Iris pigment epithelial cell (primary cell): ENCODE measurements at places on chromosomes 5 and 9.
A peak's percentile ranks its signal among the peaks of the same experiment; 100 is the strongest.

DNA sequence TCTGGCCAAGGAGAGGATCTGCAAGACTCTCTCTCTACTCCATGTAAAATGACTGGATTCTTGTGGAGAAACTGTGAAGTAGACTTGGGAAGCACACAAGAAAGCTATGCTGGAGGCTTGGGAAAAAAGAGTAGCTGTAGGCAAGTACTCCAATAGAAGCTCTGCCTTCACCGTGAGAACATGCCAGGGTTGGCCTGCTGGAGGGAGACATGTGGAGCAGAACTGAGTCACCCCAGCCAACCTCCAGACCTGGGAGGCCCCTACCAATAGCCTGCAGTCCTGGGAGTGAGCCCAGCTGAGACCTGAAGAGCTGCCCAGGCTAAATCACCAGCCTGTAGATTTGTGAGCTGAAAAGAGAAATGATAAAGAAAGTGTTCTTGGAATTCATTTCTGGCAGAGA is 66.6 kb downstream of the DEPDC1B start:
- peak; percentile 89 for DNase-seq

GRCh38 chr9:136654820-136655535 is 7.7 kb upstream of the EGFL7 start:
- DNase-seq = no peak

GRCh38 chr9:71098801-71099200 is 22.6 kb downstream of the TRPM3 start:
- no peak for DNase-seq

DNA sequence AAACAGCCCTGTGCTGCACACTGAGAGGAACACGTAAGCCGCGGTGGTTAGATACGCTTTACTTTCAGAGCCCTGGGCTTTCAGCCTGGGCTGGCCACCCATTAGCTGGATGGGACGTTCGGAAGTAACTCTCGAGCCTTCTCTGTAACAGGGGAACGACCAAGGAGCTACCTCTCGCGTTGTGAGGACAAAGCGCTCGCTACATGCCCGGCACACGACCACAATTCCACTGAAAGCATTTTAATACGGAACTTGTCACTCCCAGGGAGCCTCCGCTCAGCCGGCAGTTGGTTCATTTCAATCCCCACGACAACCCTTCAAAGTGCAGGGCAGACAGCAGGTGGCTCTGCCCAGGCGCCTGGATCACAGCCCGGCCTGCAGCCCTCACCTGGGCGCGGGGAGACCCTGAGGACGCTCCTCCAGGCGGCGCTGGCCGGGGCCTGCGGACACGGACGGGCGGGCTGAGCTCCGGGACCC is 368 bp downstream of the SURF1 start:
- DNase-seq = no peak

- DNase-seq = no peak
Measured at GRCh38 chr5:24598956-24599355, 45.8 kb downstream of the CDH10 start.

GRCh38 chr5:173236531-173237142 is 1.6 kb upstream of the NKX2-5 start:
- no peak for DNase-seq
